ENCODE measurements at places on chromosomes 1 and 21.

- DNase-seq, result no peak
Measured at GRCh38 chr1:160951443-160952128, 3.0 kb downstream of the ITLN2 start.

- DNase-seq, result no peak
Measured at GRCh38 chr1:68024635-68025338, 25.6 kb downstream of the DIRAS3 start.

GRCh38 chr1:158075078-158075477, 81.6 kb downstream of the KIRREL1 start:
- DNase-seq, result no peak

- DNase-seq, result peak; percentile 83
Measured at GRCh38 chr21:38843806-38844503, 38.2 kb downstream of the ETS2 start.

GRCh38 chr1:79524126-79524525, 517.6 kb upstream of the ADGRL4 start:
- no peak for DNase-seq

GRCh38 chr1:118039170-118039569, 109.6 kb downstream of the WDR3 start:
- no peak for DNase-seq

- no peak for DNase-seq
Measured at GRCh38 chr1:229383961-229384360, 41.1 kb upstream of the CCSAP start.

GRCh38 chr1:118661769-118662320, 326.3 kb downstream of the TBX15 start:
- no peak for DNase-seq

- DNase-seq, result no peak
Measured at GRCh38 chr1:25051504-25051903, 121.4 kb upstream of the RUNX3 start.

All from AG04449 (cell line).